ENCODE measurements at places on chromosomes 11 and 22.
A peak's percentile ranks its signal among the peaks of the same experiment; 100 is the strongest.

- peak; percentile 82 for DNase-seq
These were observed 58.2 kb downstream of the RRAS2 start for GRCh38 chr11:14300661-14301304.

GRCh38 chr22:25161017-25161915 is 38.4 kb upstream of the CRYBB3 start:
- no peak for DNase-seq

DNA sequence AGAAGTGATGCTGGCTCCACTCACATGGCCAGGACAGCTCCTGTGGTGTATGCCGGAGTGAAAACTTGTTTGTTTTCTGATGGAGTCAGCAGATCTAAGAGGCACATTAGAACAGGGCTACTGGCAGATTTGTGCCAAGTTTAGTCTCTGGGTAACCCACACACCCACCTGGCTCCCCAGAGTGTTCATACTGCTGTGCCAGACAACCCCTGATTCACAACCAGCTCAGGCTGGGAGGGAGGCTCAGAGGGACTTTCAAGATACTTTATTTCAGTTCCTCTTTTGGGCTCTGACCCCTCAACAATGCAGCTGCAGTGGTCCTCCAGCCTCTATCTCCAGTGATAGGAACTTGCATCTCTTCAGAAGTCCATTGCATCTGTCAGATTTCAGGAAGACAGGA is 8.5 kb downstream of the NTM start:
- no peak for DNase-seq

- no peak for DNase-seq
These were observed 5.3 kb downstream of the BIRC3 start for GRCh38 chr11:102322560-102322959.

DNA sequence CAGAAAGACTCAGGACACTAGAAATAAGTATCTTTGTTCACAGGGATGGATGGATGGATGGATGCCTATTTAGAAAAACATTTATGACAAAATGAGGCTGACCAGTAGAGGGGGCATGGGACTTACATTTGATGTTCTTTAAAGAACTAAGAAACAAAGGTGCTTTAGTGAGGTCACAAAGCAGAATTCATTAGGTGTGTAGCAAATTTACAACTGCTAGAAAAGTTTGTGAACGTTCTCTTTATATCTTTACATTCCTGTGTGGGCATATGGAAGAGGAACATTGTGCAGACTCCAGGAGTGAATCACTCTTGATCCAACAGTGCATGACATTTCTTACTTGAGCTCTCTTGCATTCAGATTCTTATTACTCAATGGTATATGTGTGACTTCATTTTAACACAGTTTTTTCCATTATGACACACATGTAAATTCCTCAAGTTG is 15.8 kb upstream of the SIK2 start:
- DNase-seq: peak; percentile 60

DNA sequence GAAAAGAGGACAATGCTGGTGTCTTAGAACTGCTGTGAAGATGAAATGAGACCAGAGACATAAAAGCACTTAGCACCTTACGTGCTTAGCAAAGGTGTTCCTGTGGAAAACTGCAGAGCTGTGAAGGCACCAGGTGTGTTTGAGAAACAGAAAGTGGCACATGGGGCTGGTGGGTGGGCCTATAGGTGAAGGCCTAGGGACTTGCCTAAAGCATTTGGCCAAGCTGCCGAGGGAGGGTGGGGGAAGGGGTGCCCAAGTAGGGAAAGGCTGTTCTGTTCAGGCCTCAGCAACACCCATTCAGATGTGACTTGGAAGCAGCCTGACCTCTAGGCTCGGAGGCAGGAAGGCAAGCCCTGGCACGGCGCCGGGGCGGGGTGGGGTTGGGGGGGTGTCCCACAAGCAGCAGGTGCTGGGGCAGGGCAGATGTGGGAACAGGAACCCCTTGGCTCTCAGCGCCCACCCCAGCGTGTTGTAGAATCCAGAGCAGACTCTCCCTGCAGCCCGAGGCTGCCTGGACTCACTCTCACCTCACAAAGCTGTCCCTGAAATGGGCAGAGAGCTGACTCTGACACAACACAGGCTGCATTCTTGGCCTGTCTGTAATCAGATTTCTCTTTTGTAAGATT is 366.7 kb upstream of the NARS2 start:
- DNase-seq: no peak

GRCh38 chr11:2380807-2381350 is 3.8 kb downstream of the CD81 start:
- no peak for DNase-seq

DNA sequence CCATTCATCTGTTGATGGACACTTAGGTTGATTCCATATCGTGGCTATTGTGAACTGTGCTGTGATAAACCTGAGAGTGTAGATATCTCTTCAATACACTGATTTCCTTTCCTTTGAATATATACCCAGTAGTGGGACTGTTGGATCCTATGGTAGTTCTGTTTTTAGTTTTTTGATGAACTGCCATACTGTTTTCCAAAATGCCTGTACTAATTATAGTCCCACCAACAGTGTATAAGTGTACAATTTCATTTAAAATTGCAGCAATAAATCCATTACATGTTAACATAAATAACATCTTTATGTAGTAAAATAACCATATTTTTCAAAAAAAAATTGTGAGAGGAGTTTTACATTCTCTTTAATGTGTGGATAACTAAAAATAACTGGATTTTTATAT is 65.0 kb upstream of the SYT9 start:
- no peak for DNase-seq

GRCh38 chr22:30159561-30160353 is 79.5 kb downstream of the HORMAD2 start:
- DNase-seq: no peak

DNA sequence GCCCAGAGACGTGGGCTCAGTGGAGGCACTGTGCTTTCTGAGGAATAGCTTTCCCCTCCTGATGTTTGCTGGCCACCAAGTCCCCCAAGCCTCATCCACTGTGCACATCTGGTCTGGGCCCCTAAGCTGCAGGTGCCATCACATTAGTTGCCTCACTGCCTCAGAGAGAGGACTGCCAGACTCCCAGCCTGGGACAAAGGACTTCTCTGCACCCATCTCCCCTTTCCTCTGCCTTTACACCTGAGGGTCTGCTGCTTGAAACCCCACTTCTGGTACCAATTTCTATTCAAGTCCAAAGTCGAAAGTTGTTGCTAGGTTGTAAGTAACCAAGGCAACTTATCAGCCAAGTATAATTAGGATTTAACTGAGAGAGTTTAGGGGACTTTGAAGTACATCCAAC is 3.7 kb upstream of the LZTR1 start:
- DNase-seq: no peak

DNA sequence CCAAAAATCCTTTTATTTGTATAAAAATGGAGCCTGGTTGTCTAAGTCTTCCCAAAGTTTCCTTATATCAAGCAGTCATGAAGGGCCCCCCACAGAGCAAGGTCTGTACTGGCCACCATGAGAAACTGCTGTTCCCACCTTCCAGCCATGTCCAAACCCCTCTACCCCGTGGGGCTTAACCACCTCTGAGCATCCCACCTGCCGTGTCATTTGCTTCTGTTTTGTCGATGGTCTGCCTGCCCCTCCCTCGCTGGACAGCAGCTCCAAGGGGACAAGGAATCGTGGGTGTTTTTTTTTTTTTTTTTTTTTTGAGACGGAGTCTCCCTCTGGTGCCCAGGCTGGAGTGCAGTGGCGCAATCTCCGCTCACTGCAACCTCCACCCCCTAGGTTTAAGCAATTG is 11.1 kb upstream of the ANO1 start:
- no peak for DNase-seq

GRCh38 chr22:36510966-36511881 is 4.4 kb upstream of the FOXRED2 start:
- DNase-seq: peak; percentile 75

DNA sequence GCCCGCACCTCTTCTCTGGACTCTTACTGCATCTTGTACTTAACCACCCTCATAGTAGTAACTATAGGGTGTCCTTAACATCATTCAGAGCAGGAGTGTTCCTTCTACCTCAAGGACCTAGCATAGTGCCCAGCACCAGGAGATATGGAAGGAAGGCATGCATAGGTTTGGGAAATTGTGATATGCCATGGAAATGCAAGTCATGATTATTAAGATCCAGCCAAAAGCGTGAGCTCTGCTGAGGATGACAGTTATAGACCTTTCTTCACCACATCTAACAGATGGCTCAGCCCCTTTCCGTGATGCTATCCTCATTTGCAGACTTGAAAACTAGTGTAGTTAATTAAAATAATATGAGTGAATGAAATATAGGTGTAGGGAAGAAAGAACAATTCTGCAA is 746.1 kb downstream of the NTM start:
- DNase-seq: no peak

DNA sequence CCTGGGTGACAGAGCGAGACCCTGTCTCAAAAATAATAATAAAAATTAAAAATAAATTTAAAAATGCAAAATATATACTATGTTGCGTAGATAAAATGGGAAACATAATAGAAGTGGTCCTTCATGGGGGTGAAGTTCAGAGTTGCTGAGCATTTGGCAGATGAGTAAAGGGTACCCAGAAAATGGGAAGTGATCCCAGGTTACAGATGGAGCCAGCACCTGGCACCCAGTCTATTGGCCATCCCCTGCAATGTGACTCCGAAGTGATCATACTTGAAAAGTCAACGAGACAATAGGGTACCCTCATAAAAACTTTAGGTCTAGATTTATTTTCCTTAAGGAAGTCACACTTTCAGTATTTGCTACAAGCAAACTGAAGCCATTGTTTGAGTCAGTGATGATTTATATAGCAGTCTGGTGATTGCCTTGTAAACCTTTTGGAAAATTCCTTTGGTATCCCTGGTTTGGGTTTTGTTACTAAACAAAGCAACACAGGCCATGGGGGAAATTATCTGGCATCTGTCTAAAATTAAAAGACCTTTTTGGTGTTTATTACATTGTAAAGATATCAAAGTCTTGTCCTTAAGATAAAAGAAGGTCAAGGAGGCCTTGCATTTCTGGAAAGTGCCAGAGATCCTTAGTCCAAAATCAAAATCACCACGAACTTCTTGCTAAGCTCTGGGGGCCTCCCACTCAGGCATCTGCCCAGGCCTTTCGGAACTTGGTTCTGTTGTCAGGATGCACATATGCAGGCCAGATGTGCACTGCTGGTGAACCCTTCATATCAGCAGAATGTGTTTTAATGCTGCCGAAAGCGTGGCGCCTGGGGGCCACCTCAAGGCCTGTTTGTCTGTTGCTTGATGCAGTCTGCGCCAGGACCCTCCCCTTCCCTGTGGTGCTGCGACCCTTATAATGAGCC is 4.3 kb downstream of the SMARCB1 start:
- DNase-seq: no peak

DNA sequence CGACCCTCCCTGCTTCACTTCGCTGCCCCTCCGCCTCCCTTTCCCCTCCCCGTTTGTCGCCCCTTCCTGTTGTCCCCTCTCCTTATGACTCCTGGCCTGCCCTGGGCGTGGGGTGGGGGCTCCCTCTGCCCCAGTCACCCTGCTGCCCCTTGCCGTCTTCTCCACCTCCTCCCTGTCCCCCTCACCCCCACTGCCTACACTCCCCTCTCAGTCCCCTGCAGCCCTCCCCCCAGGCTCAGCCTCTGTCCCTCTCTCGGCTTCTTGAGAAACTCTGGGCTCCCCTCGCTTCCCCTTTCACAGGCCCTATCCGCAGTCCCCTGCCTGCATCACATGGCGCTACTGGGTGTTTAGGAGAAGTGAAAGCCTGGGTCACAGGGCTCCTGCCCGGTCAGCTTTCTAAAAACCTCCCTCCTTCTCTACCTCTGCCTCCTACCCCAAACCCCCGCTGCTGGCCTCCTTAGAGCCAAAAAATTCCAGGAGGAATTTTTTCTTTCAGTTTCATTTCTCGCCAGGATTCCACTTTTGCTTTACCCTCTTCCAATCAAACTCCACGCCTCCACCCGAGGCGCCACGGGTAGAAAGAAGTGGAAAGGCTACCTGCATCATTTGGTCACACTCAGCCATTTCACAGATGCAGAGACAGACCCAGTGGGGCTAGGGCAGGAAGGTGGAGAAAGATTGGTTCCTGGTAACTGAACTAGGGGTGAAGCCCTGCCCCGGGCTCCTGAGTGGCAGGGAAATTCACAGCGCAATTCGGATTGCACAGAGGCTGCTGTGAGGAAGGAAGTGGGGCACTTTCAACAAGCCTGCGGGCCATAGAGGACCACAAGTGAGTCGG is at the start of gene SLC15A3:
SLC15A3 (minus strand) TSS at position 273 of the 838 bp plus-strand sequence. CDS start 625 bp downstream, outside the sequence.
- no peak for DNase-seq

- DNase-seq: no peak
These were observed 60.0 kb upstream of the NECTIN1 start for GRCh38 chr11:119788911-119789560.

- DNase-seq: no peak
These were observed 142.4 kb downstream of the KIRREL3 start for GRCh38 chr11:126857860-126858808.

DNA sequence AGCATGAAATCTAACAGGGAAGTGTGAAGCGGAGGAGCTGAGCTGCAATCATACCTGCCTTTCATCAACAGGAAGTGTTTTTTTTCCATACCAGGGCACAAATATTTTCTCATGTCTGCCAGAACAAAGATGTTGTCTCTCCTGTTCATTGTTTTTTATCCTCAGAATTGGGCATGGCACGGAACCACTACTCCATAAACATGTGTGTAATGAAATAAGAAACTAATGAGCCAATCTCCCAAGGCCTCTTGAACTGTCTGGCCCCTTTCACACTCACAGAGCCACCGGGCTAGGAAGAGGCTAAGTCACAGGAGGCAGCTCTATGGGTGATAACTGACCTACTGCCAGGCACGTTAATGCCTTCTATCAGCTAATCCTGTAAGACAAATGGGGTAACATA is 124.4 kb downstream of the ETS1 start:
- no peak for DNase-seq

DNA sequence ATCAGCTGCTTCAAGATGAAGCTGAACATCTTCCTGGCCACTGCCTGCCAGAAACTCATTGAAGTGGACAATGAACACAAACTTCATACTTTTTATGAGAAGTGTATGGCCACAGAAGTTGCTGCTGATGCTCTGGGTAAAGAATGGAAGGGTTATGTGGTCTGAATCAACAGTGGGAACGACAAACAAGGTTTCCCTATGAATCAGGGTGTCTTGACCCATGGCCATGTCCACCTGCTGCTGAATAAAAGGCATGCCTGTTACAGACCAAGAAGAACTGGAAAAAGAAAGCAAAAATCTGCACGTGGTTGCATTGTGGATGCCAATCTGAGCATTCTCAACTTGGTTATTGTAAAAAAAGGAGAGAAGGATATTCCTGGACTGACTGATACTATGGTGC is 22.2 kb upstream of the BIRC3 start:
- DNase-seq: no peak

GRCh38 chr11:37378958-37379357 is 780.9 kb upstream of the RAG2 start:
- no peak for DNase-seq

DNA sequence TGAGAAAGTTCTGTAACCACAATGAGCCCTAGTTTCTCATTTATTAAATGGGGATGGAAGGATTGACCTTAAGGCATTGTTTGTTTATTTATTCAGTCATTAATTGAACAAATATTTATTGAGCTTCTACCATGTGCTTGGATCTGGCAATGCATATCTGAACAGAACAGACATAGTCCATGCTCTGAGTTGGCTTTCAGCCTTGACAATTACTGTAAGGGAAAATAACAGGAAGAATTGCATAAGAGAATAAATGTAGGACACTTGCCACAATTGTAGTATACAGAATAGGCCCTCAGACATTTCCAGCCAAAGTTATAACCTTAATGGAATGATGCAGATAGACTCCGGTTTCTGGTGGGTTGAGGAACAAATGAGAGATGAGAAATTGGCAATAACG is 160.5 kb upstream of the TTC12 start:
- no peak for DNase-seq

GRCh38 chr11:97908354-97908753 is 1112.4 kb upstream of the CNTN5 start:
- no peak for DNase-seq

- peak; percentile 86 for DNase-seq
These were observed 650 bp upstream of the MAPK11 start for GRCh38 chr22:50270666-50271394.

GRCh38 chr22:46240073-46240472 is 10.0 kb downstream of the CDPF1 start:
- DNase-seq: no peak

Measured in HAP-1 (cell line).